ENCODE measurements at places on chromosomes 5 and 9.
A peak's percentile ranks its signal among the peaks of the same experiment; 100 is the strongest.

DNA sequence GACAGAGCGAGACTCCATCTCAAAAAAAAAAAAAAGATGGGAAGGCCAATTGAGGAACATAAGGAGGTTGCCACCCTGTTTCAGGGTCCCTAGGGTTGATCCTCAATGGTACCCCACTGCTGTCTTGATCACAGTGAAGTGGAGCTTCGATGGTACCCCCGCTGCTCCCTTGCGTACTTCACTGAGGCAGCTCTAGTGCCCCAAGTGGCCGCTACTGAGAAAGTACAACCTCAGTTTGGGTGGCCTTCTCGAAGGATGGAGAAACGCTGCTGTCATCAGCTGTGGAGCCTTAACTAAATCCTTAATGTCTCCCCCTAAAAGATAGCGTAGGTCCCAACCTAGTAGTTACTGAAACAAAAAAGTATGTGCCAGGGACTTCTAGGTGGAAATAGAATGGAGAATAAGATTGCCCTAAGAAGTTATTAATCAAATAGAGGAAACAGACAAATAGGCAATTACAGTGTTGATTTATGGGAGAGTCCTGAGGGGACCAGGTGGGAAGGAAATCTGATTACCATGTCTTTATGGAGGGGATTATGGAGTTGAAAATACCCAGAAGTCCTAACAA is 6.3 kb downstream of the TESK1 start:
- peak; percentile 7 for DNase-seq

DNA sequence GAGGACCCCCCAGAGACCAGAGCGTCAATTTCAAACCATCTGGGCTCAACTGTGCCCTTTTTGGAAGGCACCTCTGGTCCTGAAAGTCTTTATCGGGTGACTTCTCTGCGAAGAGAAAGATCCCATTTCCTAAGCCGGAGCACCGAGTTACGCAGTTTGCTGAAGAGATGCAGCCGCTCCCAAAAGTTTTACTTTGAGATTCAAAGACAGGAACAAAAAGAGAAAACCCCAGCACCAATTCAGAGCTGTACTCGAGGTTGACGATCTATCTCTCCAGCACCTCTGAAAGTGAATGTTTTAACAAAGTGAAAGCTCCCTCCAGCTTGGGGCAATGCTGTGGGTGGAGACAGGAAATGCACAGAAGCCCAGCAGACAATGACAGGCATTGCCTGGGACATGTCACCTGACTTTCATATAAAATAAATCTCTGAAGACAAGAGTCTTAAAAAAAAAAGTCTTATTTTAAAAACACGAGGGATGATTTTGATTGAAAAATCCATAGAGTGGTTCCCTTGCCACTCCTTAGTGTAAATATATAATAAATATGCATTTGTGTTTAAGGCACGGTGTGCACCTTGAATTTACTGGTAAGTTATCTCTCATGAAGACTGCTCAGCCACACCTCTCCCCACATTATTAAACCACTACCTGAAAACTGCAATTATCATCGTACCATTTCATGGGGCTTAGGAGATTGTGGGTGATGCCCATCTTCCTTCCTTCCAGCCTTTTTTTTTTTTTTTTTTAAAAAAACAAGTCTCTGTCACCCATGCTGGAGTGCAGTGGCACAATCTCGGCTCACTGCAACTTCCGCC is 79.9 kb downstream of the FNBP1 start:
- no peak for DNase-seq

- peak; percentile 63 for DNase-seq
Observed at GRCh38 chr9:134099123-134099761, 31.4 kb upstream of the BRD3 start.

DNA sequence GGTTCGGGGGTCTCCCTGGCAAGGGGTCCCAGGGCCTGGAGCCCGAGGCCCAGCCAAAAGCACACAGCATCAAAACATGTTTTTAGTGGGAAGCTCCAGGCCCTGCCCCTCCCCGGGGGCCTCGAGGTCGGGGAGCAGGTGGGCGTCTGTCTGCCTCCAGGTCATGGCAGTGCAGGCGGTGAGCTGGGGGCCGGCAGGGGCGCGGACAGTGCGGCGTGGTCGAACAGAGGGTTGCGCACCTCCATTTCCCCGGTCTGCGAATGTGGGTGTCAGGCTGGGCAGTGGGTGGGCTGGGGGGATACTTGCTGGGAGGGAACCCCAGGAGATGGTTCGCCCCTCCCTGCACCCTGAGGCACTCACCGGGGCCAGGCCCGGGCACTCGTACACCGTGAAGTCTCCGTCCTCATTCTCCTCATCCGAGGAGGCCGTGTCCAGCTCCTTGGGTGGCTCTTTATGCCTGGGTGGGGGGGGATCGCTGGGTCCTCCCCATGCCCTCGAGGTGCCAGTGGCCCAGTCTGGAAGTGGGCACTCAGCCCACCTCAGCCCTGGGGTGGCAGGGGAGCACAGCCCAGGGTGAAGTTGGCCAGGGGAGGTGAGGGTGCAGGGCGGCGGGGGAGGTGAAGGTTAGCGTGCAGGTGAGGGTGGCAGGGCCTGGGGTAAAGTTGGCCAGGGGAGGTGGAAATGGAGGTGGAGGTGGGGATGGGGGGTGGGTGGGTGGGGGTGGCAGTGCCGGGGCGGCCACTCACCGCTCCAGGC is 6.2 kb downstream of the NPDC1 start:
- DNase-seq: no peak

GRCh38 chr5:41649659-41650058 is 139.3 kb upstream of the PLCXD3 start:
- peak; percentile 48 for DNase-seq

GRCh38 chr5:67902497-67902830 is 313.1 kb upstream of the PIK3R1 start:
- no peak for DNase-seq

- no peak for DNase-seq
Observed at GRCh38 chr9:74644023-74644422, 146.9 kb downstream of the RORB start.

DNA sequence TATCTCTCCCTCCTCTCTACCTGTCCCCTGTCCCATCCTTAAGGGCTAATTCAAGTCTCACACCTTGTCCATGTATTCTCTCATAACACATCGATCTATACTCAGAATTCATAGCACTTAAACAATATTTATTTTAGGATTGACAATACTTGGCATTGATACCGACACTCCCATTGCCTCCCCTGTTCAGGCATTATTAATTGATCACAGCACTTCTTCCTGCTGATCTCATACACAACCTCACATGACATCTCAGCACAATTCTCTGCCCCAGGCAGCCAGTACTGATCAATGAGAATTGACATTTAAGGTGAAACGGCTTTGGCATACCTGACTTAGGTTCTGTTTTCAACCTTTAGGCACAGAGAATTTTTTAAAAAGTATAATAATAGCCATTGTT is 582.4 kb upstream of the BRINP1 start:
- no peak for DNase-seq

- DNase-seq: no peak
Observed at GRCh38 chr5:146321571-146321970, 17.1 kb upstream of the POU4F3 start.

- no peak for DNase-seq
Observed at GRCh38 chr5:76544268-76544926, 78.8 kb downstream of the F2RL2 start.

- peak; percentile 61 for DNase-seq
Observed at GRCh38 chr9:127927201-127927987, 3.2 kb downstream of the PIP5KL1 start.

DNA sequence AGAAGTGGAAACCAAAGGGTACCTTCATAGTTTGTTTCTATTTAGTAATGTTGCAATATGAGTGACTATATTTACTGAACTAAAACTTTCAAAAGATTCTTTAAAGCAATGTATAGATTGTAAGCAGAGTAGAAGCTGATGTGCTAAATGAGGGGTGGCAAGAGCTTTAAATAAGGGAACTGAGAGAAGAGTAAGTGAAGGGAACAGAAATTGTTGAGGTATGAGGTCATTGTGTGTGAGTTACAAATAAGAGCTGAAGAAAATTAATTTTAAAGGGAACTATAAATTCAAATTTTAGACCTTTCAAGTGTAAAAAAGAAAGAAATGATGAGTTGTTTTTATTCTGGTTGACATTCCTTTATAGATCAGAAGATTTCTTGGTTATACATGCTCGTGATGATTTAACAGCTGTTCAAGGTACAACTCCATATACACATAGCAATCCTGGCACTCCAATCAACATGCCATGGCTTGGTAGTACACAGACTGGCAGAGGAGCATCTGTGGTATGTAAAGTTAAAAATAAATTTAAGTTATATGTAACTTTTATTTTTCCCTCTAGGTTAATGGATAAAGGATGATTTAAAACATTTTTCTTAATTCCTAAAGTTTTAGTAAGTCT is 135.1 kb upstream of the TNFAIP8 start:
- no peak for DNase-seq

DNA sequence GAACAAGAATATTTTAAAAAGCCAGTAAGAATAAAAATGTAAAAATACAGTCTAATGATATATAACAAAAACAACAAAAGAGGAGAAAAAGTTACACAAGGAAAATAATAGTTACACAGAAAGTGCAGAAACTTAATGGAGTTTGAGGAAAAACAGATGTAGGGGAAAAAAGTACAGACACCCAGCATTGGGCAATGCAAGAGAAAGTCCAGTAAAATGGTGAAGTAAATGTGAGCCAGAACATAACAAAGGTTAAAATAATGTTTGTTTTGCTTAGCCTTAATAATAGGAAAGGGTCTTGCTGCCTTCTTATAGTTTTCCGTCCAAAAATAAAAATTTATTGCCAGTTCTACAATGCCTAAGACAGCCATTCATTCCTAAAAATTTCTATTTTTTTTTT is 364.2 kb downstream of the NNT start:
- DNase-seq: no peak

DNA sequence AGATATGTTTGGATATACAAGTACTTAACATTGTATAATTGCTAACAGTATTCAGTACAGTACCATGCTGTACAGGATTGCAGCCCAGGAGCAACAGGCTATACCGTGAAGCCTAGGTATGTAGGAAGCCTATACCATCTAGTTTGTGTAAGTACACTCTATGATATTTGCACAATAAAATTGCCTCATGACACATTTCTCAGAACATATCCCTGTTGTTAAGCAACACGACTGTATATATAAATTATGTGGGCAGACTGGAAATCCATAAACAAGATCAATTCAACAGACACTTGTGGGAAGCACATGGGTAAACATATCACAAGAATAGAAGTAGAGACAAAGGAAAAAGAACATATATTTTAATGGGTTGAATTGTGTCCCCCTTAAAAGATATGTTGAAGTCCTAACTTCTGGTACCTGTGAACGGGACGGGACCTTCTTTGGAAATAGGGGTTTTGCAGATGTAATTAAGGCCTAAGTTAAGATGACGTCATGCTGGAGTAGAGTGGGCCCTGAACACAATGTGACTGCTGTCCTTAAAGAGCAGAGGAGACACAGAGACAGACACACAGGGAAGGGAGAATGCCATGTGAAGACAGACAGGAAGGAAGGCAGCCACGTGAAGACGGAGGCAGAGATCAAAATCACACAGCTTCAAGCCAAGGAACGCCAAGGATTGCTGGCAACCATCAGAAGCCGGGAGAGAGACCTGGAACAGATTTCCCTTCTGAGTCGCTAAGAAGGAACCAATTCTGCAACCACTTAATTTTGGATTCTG is 76.3 kb downstream of the SCAI start:
- peak; percentile 13 for DNase-seq

- peak; percentile 40 for DNase-seq
Observed at GRCh38 chr5:65480306-65480865, 1.3 kb downstream of the ADAMTS6 start.

GRCh38 chr9:124684169-124684568 is 86.9 kb downstream of the NR6A1 start:
- no peak for DNase-seq

- DNase-seq: no peak
Observed at GRCh38 chr9:95989297-95989696, 113.8 kb downstream of the ERCC6L2 start.

GRCh38 chr5:140007311-140007710 is 35.8 kb downstream of the NRG2 start:
- DNase-seq: no peak

Measured in NCI-H748 treated with DMSO at 0.1 percent for 48 hours (cell line).